ENCODE measurements at places on chromosomes 12 and 14.

- DNase-seq = peak; percentile 33
Measured at GRCh38 chr12:49983892-49984291, 11.1 kb downstream of the AQP6 start.

- peak; percentile 8 for DNase-seq
Measured at GRCh38 chr12:40106655-40107054, 774 bp upstream of the SLC2A13 start.

DNA sequence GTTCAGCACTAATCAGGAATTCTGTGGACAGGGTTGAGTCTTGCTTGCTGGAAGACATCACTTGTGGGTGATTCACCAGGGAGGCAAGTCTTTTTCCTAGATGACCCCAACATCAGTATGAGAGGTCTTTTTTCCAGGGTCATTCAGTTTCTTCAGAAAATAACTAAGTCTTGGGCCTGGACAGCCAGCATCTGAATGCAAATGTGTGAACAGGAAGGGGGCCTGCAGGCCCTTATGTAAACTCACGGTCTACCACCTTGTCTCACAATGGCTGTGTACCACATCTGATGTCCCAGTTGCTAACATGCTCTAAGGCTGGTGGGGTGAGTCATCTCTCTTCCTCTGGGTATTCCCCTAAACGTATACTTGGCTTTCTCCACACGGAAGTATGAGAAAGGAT is 79.2 kb downstream of the HECTD4 start:
- DNase-seq = no peak

GRCh38 chr14:100376751-100377171 is 53.6 kb downstream of the SLC25A47 start:
- no peak for DNase-seq

DNA sequence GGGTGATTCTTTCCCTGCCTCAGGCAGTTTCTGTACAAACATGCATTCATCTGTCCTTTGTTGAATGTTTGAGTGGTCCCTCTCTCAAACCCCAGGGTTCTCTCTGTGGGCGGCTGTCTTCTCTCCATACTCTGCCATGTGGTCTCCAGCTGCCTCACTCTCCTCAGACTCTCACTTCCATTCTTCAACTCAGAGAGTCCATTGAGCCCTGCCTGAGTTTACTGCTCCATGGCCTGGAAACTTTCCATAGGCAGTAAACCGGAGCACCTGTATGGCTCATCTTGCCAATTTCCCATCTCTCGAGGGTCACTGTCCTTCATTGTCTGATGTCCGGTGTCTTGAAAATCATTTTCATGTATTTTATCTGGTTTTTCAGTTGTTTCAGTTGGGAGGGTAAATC is 11.3 kb downstream of the C14orf132 start:
- DNase-seq = no peak

- no peak for DNase-seq
Measured at GRCh38 chr14:50977863-50978528, 33.7 kb upstream of the PYGL start.

DNA sequence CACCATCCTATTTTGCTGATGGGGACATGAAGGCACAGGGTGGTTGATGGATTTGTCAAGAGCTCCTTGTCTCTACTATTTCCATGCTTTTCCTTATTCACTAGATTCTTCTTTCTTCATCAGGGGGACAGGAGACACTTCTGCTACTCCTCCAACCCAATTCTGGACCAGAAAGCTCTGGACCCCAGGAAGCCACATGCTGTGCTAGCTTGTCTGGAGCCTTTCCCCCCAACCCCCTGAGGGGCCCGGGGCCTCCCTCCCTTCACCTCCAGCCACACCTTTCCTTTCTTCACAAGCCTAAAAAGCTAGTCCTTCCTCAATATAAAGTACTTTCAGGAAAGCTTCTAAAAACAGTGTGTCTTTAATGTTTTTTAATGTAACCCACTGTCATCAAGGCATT is 75.1 kb upstream of the CAPRIN2 start:
- DNase-seq = no peak

DNA sequence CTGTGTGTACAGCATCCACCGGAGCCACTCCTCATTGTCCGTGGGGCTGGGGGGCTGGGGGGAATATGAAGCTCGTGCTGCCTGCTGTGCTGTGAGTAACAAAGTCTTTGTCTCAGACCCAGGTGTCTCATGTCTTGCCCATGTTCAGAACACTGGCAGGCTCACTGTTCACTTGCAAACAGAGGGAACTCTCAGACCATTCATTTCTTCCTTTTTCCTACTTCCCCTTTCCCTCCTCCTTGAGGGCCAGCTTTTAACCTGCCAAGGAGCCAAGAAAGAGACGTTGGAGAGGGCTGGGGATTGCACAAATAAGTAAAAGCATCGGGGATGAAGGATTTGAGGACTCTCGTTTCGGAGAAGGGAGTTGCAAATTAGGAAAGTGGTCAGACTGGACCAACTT is 21.6 kb downstream of the GPR132 start:
- DNase-seq = no peak

DNA sequence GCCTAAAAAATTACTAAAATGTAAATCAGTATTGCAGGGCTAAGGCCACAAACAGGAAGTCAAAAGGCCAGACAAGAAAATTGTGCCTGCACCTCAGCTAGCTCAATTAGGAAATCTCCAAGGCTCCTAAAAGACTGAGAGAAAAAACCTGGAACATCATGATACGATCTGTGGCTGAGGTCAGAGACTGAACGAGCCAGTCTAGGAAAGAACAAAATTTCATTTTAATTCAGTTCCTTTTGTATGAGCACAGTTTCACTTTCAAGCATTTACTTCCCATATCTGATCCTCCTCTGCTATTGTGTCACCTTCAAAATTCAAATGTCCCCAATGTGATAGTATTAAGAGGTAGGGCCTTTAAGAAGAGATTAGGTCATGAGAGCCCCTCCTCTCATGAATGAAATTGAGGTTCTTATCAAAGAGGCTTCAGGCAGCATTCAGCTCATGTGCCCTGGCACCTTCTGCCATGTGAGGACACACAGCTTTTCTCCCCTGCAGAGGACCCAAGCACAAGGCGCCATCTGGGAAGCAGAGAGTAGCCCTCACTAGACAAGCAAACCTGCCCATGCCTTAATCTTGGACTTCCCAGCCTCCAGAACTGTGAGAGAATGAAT is 14.8 kb downstream of the PRKAB1 start:
- DNase-seq = no peak

DNA sequence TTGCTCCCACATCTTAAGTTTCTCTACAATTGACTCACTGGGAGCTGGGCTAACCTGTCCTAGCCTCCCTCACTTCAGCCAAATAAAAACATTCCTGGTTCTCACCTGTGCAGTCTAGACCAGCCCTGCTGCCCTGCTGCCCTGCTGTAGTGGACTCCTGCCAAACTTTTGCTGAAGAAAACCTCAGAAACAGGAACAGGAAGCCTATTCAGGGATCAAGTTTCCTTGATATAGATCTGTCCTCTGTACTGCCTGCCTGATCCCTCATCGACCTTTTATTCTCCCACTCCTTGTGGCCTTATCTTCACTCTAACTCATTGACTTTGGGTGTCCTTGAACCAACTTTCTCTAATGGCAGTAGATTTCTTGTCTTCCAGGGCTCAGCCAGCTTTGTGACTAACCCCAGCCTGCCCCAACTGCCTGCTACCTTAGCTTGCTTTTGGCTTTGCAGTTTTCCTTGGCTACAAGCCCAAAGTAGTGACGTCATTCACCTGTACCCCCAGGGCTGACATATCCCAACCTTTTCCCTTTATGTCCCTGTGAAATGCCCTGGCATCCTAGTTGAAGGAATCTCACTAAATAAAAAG is 234.8 kb downstream of the DUSP6 start:
- no peak for DNase-seq

Measured in COR-L47 (cell line).